Fibroblast of mammary gland (primary cell): ENCODE measurements at places on chromosomes 2 and 18.

DNA sequence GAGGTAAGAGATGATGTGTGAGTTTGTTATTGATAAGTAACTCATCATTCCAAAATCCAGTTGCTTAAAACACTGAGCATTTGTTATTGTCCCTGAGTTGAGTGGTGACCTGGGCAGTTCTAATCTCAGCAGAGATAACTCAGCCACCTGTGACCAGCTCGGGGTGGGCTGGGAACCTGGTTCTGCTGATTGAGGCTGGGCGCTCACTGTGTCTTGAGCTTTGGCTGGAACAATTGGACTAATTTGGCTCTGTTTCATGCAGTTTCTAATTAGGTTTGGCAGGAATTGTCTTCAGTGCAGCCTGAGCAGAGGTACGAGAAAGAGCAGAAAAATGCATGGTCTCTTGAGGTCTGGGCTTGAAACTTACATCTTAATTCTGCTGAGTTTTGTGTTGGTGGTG, 144.7 kb downstream of the RNF144A start:
- no peak for DNase-seq

DNA sequence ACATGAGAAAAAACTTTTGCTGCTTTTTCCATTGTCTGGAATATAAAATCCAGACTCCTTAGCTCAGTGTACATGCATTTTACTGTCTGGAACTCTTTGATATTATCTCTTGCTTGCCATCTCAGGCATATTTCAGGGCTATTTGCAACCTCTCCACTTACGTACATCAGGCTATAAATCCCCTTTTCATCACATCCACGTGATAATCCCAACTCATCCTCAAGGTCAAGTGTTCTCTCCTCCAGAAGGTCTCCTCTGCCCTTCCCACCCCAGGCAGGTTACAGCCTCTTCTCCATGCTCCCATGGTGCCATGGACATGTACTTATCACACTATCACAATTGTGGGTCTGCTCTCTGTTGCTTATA, 202.5 kb upstream of the RBMS1 start:
- DNase-seq = no peak

DNA sequence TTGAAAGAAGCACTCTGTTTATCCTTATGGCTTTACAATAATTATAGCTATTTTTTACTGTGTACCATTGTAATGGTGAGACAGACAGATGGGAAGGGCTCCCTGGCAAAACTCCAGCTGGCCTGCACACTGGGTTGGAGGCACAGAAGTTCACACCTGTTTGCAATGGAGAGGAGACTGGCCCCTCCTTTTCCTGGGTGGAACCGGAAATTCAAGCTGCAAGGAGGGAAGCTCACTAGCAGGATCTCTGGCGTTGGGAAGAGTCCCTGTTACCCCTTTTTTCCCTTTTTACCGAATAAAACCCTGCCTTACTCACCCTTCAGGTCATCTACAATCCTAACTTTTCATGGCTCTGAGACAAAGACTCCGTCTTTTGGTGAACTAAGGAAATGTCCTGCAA, 100.3 kb upstream of the TFPI start:
- no peak for DNase-seq

DNA sequence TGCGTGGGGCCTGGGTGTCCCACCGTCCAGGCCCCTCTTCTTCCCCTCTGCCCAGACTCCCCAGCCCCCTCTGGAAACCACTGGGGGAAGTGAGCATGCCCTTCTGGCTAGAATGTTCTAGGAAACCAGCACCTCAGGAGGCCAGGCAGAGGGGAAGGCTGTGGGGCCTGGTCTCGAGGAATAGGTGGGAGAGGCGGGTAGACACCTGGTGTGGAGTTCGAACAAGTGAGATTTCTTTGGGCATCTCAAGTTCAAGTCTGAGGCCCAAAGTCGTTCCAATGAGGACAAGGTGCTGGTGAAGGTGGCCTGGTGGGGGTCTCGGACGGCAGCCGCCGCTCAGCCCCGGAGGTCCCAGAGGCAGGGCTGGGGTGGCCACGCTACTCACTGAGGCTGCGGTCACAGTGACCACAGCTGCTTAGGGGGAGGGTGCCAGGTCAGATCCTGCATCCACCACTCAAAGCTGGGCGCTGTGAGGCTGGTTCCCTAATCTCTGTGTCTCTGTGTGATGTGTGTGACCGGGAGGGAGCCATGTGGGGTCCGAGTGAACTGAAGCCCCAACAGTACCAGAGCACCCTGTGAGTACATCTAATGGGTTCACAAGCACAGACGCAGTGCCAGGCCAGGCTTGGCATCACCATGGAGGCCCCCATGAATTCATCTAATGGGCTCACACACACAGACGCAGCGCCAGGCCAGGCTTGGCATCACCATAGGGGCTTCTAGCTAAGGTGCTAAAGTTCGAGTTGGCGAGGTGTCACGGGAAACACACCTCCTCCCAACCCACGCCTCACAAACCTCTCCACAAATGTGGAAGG, 26.5 kb upstream of the PXDN start:
- no peak for DNase-seq

DNA sequence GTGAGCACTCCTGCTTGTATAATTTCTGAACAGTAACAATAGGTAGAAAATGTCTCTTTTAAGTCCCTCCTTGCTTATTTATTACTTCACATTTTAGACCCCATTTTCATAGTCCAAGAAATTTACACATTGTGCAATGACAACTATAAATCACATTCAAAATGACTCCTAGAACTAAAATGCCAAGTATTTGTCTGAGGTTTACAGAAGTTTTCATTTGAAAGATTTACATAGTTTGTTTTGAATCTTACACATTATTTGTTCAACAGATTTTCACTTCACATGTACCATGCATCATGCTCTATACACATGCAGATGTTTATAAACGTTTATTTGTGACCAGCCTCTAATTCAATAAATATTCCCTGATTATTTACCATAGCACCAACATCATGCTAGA, 15.7 kb upstream of the TRIB2 start:
- peak; percentile 50 for DNase-seq
